Stimulated activated CD8-positive, alpha-beta memory T cell treated with anti-CD3 and anti-CD28 coated beads, Interleukin-4, amount 100 ng/mL, for 4 hours (primary cell): ENCODE measurements at places on chromosomes 1 and 21.

- no peak for DNase-seq
These were observed 17.7 kb upstream of the KLHDC8A start for GRCh38 chr1:205374210-205375078.

DNA sequence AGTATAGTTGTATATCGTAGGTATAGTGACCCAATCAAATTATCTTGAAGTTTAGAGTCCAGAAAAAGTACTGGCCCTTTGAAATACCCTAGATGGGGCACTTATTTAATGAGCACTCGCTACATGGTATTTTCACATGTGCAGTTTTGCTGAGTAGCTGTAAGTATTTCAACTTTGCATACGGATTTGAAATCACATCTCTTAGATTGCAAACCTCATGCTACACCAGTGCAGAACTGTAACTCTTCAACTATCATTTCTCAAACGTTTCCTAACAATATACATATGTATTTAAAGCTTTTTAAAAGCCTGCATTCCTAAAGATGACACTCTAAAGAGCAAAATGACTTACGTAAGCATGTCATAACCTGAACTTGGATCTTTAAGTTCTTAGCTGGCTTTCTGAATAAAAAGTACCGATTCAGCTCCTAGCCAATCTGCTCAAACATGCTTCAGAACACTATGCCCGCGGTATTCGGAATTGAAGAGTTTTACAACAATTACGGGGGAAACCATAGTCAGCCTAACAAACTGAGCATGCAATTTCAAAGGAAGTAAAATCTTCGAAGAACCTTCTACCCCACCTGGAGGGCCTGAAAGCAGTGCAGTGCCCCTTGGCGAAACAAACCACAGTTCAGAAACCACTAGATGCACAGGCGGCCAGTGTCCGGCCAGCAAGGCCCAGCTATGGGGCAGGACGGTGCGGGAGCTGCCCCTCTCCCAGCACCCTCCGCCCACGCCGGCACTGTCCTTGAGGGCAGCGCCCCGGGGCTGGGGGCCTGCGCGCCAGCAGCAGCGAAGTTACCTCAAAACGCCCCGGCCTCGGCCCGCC is 863 bp downstream of the FH start:
- DNase-seq: peak; percentile 6

- no peak for DNase-seq
These were observed 59.5 kb downstream of the S100B start for GRCh38 chr21:46545363-46545762.

- DNase-seq: no peak
These were observed 9.2 kb upstream of the HHIPL2 start for GRCh38 chr1:222557148-222557547.

- no peak for DNase-seq
These were observed 481 bp upstream of the SLAMF1 start for GRCh38 chr1:160647329-160647720.

DNA sequence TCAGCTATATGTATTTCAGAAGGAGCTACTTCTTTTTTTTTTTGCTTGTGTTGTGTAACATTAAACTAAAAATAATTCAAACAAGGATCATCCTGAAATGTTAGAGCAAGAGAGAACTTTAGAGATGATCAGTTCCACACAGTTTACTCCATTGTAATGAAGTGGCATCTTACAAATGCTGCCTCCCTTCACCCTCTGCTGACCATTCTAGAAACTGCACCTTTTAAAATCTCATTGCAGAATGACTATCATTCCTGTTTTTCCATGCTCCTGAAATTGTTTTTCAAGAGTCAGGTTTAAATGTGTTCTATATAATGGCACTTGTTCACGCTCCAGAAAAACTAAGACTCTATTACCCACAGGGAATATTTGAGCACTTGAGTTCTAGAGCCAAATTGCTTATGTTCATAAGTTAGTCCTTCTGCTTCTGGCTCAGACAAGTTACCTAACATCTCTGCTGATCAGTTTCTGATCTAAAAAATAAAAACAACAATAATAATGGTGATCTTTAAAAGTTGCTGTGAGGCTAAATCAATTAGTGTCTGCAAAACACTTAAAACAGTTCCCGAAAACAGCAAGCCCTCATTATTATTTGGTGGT is 21.5 kb upstream of the SLC44A5 start:
- DNase-seq: no peak

DNA sequence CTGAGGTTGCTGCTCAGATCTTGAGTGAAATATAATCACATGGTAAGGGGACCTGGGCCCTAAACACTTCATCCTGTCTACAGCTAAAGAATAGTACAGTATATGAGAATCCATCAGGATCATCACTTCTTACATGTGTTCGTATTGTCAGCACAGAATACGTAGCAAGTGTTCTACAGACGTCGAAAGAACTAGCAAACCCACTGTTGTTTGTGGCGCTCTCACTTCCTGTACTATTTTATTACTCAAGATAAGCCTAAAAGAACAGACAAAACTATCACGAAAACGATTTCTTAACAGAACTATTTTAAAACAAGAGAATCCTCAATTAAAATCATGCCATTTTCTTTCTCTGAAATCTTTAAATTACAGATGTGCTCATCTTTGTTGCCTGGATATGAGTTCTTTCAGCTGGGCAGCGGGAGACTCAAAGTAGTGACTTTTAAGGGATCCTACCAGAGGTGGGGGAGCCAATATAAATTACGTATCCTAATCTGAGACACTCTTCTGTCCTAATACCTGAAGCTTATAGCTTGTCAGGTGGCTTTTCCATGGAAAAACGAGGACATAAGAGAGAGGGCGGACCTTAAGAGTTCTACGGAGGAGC is 724 bp downstream of the ST7L start:
- no peak for DNase-seq

- no peak for DNase-seq
These were observed 17.3 kb downstream of the SARS1 start for GRCh38 chr1:109231066-109231465.

GRCh38 chr1:68202239-68202832 is 30.0 kb downstream of the WLS start:
- no peak for DNase-seq

DNA sequence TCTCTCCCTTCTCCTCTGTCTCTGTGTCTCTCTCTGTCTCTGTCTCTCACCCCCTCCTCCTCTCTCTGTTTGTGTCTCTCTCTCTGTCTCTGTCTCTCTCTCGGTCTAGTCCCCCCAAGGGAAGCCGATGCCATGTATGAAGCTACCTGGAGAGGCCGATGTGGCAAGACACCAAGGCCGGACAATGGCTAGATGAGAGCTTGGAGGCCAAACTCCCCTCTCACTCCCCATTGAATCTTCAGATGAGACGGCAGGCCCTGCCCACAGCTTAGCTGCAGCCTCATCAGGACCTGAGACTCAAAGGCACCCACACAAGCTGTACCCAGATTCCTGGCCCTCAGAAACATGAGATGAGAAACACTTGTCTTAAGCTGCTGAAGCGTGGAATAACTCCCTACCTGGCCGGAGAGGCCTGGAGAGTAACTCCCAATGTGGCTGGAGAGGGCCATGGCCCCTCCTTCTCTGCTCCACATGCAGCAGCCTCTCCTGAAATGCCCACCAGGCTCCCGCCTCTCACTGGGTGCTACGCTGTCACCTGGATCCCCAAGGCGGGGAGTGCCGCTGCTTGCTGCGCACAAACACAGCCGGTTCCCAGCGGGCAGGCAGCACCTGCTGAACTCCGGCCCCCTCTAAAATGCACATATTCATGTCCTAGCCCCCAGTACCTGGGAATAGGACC is 7.8 kb upstream of the ACTRT2 start:
- DNase-seq: no peak

DNA sequence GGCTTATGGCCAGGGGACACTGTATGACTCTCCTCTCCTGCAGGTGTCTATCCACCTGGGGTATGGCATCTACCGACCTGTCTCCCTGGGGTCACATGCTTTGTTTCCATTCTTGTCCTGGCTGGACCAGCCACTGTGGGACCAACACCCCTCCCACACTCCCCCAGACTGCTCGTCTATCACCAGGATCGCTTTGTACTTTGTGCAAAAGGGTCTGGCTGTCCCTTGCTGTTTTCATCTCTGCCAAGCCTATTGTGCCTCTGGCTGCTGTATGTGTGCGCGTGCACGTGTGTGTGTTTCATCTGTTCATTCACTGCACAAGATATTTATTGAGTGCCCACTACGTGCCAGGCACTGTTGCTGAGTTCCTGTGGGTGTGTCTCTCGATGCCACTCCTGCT is 25.5 kb downstream of the ETNK2 start:
- no peak for DNase-seq

- no peak for DNase-seq
These were observed 8.0 kb downstream of the RNPEP start for GRCh38 chr1:201990427-201990826.

GRCh38 chr1:112673592-112674439 is 643 bp upstream of the MOV10 start:
- DNase-seq: no peak

DNA sequence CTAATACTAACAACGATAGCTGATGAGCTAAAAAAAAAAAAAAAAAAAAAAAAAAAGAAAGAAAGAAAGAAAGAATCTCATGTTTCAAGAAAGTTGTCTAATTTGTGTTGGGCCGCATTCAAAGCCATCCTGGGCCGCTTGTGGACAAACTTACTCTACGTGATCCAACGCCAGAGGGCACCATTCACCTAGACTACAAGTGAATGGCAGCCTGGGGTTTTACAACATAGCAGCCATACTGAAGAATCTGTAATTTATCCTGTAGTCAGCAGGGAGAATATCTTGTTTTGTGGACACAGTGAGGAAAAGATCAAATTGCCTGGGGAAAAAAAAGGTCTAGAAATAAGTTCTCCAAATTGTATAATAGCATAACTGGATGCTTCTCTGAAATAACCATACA is 47.0 kb downstream of the CYP2J2 start:
- peak; percentile 7 for DNase-seq

DNA sequence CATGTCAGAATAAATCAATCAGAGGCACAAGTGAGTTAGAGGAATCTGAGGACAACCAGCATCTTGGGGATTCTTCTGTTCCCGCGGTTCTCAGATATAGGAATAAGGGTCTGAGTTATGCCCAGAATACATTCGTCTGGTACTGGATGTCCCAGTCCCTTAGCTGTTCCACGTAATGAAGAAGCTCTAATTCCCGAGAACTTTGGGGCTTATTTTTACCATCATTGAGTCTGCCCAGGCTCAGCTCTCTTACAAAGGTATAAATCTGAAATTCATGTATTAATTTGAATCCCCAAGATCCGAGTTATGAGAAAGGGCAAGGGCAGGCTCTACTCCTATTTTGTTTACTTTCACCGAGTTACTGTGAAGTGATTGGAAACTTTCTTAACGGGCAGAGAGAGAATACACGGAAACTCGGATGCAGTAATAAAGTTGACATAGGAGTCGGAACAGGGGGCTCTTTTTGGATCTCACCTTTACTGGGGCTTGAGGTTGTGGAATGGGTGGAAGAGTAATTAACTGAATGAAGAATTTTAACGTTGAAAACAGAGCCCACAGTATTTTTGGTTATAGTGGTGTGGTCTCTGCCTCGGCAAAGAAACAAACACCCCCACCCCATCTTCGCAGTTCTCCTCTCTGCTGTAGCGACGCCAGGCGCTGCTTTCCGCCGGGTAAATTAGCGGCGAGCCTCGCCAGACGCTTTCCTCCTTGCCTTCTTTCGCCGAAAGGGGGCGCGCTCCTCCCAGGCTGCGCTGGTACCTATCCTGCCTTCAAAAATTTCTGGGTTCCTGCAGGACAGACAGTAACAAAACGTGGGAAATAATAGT is 7.1 kb downstream of the PRRX1 start:
- no peak for DNase-seq

DNA sequence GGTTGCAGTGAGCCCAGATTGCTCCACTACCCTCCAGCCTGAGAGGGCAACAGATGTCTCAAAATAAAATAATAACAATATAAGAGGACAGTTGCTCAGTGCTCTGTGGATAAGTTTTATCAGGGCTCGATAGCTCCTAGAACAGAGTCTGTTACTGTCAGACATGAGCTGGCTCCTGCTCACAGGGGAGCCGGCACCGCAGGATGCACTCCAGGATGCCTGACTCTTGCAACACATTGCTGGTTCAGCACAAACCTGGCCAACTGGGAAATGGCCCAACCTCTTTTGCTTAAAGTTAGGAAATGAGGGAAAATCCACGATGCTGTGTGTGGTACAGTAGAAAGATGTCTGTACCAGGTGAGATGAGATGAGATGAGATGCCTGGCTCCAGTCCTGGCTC is 5.8 kb upstream of the CTSE start:
- no peak for DNase-seq

DNA sequence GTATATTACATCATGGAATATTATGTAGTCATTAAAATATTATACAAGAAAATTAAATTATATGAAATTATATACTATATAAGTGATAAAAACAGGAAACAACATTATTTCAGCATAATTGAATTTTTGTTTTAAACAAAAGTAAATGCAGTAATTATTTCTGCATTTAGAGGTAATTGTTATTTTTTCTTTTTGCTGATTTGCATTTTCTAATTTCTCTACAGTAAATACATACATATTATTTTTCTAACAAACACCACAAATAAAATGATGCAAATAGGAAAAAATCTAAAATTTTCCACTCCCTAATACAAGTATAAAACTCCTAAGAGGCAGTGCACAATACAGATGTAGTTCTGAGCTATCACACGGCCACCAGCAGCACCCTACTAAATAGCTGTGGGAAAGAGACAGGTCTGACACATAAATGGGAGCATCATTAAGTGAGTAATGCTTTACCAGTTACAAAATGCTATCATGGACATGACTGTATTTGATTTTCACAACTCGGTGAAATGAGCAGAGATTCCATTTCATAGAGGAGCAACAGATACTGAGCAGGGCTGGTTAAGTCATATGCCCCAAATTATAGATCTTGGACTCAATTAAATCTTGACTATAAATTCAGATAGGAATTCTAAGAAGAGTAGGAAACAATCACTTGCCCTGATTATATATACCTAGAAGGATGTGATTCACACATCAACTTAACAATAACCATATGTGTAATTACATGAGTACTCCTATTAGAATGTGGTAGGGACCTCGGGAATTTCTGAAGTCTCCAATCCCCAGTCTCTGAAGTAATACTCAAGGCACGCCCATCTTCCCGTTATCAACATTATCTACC is 49.0 kb downstream of the NRIP1 start:
- no peak for DNase-seq

DNA sequence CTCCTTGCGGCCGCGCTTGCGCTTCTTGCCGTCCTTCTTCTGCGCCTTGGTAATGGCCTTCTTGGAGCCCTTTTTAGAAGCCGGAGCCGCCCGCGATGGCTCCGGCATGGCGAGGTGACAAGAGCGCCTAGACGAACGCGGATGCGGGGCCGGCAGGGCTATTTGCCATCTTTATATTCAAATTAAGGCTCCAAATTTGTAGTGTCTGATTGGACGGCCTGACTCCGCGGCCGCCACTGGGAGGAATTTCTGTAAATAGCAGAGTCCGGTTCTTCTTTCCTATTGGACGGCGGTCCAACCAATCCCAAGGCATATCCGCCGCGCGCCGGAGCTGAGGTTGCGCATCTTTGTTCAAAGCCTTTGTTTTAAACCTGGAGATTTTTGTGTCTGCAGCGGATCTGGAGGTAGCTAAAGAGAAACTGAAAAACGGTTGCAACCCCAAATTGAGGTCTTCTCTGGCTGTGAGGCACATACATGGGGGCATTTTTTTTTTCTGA is 22.6 kb upstream of the RNF187 start:
- DNase-seq: peak; percentile 61
